Activated CD4-positive, alpha-beta T cell treated with anti-CD3 and anti-CD28 coated beads for 36 hours (primary cell): ENCODE measurements at places on chromosomes 11 and 22. TPM values are rescaled to one million over a fixed set of nuclear protein-coding genes. Genes with fewer than 3 reads are reported as not detected.

Gene HIC2
- 4.2 TPM for total RNA-seq

Gene SERPING1
- 0.51 TPM for total RNA-seq

Gene PLEKHB1
- 10.6 TPM for total RNA-seq

Gene SYT8
- not detected for total RNA-seq

- DNase-seq = no peak
Observed at GRCh38 chr11:111258046-111258445, 12.5 kb downstream of the POU2AF2 start.

DNA sequence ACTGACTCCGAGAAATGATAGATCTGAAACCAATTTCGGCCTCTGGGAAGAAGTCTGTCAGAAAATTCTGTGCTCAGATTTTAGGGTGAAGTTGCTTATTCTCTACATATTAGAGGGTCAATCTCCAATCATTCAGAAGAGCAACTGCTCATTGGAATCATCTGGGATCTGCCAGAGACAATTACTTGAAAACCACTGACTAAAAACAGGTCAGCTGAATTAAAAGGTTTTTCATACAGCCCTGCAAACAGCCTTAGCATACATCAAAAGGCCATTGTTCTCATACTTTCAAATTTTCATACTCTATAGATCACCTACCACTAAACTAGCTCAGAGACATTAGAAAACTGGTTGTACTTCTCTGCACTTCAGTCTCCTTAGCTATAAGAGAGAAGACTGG lies 289.7 kb upstream of the PITPNB start:
- no peak for DNase-seq

GRCh38 chr11:33507356-33507755 lies 193.3 kb downstream of the C11orf91 start:
- DNase-seq = no peak

GRCh38 chr11:70290361-70291065 lies 20.0 kb downstream of the PPFIA1 start:
- no peak for DNase-seq

DNA sequence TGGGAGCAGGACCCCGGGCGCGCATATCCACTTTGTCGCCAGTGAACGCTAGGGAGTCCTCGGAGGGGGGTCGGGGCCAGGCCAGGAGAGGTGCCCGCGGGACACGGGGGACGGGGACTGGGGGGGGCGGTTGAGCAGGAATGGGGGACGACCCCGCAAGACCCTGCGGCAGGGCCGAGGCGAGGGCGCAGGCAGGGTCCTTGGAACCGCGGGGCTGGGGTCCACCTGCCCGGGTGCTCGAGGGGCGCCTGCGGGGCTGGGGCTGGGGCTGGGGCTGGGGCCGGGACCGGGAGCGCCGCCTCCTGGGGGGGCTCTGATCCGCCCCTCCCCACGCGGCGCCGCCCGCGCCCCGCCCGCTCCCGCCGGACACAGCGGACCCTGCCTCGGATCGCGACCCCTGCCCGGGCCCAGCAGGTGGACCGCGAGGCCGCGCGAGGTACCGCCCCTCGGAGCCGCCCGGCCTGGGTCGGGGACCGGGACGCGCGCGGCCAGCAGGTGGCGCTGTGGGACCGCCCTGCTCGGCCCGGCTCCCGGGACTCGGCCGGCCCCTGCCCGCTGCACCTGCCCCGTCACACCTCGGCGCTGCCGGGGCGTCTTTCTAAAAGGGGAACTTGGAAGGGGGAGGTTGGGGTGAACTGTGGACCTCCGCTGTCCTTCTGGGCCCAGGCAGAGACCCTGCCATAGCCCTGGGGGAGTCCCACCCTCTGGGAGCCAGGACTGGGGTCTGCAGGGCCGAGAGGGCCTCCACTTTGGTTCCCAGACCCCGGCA lies 11.0 kb downstream of the CRELD2 start:
- peak; percentile 88 for DNase-seq
